ENCODE measurements at places on chromosomes 6 and 20.

DNA sequence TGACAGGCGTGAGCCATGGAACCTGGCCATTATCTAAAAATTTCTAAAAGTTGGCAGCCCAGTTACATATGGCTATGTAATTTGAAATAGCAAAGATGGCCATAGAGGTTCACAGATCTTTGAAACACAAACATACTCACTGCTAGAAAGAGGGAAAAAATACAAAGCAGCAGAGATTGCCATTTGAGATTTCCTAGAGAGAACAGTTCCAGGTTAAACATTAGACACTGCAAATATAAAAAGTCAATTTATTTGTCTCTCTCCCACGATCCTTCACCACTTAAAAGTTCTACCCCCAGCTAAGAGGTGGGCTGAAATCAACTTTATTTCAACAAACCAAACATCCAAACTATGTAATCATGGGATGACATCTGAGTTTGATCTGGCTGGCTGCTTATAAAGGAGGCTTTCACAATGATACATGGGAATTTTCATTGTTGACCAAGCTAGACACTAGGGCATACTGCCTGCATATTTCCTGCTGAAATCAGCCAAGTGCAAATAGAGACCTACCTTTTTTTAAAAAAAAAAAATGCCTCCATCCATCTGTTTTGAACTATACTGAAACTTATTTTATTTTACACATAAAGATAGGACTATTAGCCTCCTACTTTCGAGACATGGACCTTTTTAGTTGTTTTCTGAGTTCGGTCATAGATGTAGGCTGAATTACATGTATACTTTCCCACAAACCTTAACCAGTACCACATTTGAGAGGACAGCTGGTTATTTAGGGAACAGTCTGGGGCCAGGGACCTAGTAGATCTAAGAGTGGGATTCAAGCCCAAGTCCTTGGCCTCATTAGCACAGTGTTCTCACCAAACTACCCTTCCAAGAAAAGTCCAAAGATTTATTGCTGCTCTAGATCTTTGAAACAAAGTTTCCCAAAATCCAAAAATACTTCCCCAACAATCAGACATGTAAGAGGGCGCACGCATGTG lies 16.6 kb downstream of the DCDC2 start:
- no peak for DNase-seq

DNA sequence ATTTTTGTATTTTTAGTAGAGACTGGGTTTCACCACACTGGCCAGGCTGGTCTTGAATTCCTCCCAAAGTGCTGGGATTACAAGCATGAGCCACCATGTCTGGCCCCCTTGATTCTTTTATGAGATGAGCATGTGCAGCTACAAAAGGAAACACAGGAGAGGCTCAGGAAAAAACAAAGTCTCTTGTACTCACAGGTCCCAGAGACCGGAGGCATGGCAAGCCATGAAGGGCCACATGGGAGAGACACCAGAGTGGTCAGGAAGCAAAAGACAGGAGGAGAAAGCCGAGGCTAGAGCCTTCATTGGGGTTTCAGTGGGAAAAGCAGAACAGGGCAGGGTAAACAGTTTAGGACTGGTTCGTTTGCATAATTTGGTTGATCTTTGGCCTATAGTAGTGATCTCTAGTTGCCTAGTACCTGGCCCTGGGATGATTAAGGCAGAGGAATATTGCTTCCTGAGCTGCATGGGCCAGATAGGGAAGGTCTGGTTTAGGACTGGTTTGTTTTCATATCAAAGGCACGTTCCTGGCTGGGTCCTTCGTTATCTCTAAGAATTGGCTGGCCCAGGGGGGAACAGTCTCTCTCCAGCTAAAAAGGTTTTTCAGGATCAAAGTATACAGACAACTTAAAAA lies 48.2 kb upstream of the PRND start:
- no peak for DNase-seq

DNA sequence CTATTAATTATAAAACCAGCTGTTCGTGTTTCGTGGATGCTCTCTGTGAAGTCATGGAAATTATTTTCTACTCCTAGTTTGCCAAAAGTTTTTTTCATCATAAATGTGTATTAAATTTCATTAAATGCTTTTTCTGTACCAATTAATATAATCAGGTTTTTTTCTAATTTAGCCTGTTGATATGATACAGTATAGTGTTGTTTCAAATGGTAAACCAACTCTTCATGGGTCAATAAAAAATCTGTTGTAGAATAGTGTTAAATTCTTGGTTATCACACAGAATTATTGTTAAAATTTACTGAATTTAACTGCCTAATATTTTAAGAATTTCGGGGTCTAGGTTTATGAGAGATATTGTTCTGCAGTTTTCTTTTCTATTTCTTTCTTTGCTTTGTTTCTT lies 505.9 kb upstream of the MANEA start:
- DNase-seq = no peak

DNA sequence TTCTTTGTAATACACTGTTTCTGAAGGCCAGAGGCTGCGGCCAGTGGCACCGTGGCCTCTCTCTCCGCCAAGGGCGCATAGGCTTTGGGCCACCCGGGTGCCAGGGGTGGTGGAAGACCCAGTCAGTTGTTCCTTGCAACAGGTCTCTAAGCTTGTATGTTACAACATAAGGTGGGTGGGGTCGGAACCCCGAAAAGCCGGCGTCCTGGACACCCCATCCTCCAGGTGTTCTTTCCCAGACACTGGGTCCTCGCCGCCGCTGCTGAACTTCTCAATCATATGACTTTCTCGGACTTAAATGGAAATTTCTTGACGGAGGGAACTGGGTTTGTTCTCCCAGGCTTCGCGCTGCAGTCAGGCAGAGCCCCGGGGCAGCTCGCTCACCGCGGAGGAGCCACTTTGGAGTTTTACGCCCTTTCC lies 983 bp upstream of the KCNQ5 start:
- DNase-seq = no peak

DNA sequence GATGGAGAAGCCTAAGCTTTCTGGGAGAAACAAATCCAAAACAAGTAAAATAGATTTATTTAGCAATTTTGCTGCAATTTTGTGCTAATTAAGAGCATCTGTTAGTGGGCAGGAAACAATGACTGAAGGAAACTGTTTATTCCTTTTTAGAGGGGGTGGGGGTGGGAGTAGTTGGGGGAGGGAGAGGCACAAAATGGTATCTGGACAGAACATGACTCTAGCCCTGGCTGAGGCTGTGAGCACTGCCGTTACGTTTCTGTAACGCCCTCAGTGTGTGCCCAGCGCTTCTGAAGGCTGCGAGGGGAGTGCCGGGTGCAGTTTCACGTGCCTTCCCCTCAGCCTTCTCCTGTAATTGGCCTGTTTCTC lies 28.8 kb downstream of the METTL24 start:
- no peak for DNase-seq

DNA sequence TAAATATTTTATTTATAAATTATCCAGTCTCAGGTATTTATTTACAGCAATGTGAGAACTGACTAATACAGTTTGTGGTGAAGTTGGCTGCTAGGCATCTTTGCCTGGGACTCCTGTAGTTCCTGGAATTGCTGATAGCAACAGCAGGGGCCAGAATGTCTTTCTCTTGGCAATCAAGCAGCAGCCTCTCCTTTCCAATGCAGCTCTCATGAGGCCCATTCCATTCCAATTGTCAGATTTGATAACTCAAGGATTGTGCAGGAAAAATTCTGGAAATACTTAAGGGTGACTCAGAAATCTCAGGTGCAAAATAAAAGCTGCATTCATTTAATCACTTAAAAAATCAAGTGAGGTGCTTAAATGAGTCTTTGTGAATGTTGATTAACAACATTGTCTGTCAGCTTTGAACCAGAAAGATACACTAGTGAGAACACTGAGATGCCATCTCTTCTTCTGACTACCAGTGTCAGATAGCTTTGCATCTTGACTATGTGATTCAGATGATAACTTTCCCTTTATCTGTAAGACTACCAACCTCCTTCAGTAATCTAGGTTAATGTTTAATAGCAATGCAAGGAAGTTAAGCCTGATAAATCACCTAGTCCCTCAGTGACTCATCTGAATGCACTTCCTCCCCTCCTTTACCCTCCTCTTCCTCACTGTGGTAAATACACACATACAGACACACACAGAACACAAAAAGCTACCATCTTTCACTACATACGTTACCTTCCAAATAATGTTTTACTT lies 32.1 kb upstream of the COL21A1 start:
- DNase-seq = no peak

- no peak for DNase-seq
Observed at GRCh38 chr6:22980446-22980845, 411.1 kb downstream of the HDGFL1 start.

DNA sequence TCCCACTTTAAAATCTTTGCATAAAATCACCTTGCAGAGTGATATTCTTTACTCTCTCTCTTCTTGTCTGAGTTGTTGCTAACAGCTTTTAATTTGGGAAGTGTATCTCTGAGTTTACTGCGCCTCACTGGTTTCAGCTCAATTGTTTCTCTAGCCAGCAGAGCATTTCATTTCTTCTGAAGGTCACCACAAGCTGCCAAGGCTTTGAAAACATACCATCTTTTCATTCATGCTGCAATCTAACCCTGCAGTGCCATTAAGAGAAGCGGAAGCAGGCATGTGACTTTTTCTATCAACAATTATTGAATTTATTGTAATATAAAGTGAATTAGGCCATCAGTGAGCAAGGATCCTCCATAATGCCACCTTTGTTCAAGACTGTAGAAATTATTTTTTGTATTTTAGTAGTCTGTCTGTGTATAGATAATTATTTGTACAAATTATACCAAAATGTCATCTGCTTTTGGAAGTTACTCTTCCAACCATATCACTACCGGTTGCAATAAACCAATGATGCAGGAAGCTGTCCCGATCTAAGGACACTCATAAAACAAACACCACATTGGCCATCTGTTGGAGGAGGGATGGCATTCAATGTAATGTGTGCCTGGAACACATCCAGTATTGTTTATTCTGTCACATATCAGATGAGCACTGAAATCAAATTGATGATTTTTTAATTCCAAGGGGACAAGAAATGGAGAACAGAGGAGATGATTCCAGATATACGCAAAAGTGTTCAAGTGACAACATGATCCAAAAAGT lies 26.8 kb downstream of the HS3ST5 start:
- no peak for DNase-seq

DNA sequence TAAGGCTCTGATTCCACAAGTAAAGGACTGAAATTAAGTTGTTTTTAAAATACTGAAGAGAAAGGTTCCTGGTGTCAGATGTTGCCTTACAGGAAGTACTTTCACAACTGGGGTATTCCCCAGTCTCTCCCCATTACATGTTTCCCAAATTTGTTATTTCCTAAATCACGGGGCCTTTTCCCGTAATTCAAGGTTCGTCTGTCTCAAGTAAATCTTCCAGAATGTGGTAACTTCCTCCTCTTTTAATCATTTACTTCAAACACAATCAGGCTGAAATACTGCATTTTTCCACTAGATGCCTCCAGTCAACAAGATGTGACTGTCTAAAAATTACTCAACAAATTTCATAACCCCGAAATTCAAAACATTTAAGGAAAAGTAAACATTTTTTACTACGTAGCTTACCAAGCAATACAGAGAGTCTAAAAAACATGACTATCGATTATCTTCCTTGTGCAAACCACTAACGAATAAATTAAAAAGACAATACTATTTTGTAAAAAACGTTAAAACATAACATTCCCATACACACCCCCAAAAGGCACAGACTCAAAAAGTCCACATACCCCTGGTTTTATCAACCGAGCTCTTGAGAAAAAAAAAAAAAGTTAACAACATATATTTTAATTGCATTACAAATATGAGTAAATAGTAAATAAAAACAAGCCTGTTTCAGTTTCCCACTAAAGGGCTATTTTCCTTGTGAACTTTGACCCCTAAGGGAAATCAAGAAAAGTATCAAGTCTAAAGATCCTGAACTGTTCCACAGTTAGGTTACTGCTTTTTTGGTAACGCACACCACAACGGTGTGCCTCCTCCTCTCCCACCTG lies 1.7 kb downstream of the SOD2 start:
- peak; percentile 82 for DNase-seq

- DNase-seq = no peak
Observed at GRCh38 chr6:170405311-170405975, 98.9 kb downstream of the FAM120B start.

- DNase-seq = no peak
Observed at GRCh38 chr6:56529594-56530191, 113.0 kb downstream of the DST start.

- no peak for DNase-seq
Observed at GRCh38 chr20:4412216-4412615, 309.5 kb upstream of the PRND start.

DNA sequence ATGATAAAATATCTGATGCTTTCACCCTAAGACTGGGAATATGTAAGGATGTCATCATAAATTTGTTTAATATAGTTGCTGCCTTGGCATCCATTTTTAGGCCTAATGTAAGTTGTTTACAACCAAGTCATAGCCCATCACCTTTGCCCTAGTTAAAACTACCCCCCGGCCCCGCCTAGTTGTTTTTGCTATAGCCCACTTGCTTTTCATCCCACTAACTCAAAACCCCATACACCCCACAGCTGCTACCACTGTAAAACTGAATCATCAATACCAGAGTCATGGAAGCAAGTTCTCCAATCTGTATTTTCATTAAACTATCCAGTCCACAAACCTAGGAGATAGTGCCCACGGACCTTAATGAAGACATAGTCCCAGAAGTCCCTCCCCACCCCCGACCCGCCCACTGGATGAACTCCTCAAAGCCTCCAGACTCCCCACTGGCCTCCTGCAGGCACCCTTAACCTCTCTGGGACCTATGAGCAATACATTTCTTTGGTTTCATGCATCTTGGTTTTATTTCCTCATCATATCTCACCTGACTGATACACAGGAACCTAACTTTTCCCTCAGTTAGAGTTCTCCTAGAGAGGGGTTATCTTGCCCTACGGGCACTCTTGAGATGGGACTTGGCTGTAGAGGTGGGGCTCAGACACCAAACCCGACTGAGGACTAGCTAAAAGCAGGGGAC lies 12.5 kb upstream of the ZDHHC14 start:
- DNase-seq = no peak

DNA sequence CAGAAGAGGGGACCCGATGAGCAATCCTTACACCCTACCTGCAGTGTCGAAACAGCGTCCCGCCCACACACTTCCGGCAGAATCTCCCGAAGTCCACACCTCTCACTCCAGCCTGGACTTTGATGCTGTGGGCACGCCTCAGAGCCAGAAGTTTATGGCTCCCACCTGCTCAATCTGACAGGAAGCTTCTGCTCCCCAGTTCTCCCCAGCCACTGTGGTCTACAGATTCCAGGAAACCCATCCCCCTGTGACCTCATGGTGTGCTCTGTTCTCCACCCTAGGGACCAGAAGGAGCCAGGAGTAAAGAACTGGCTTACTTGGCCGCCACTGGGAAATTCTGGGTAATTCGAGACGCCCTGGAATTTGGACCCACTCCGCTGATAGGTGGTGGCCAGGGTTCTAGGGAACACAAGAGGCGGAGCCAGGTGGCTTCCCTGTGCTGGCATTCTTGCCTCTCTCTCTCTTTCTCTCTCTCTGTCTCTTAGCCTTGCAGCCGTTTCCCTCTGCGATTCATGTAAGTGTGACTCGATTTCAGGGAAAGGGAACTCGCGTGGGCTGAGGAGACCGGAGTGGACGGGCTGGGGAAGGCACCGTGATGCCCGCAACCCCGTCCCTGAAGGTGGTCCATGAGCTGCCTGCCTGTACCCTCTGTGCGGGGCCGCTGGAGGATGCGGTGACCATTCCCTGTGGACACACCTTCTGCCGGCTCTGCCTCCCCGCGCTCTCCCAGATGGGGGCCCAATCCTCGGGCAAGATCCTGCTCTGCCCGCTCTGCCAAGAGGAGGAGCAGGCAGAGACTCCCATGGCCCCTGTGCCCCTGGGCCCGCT lies at the start of gene TRIM15:
Gene TRIM15, plus strand, starts transcription at position 457 of the 828 bp plus-strand sequence. Its CDS starts 139 bp downstream, at position 596.
- no peak for DNase-seq

GRCh38 chr6:12401200-12401599 lies 111.0 kb downstream of the EDN1 start:
- DNase-seq = no peak
